ENCODE measurements at places on chromosomes 7 and 10. TPM values are rescaled to one million over a fixed set of nuclear protein-coding genes. Genes with fewer than 3 reads are reported as not detected.

Gene AGAP9
- total RNA-seq, result 14.1 TPM

DNA sequence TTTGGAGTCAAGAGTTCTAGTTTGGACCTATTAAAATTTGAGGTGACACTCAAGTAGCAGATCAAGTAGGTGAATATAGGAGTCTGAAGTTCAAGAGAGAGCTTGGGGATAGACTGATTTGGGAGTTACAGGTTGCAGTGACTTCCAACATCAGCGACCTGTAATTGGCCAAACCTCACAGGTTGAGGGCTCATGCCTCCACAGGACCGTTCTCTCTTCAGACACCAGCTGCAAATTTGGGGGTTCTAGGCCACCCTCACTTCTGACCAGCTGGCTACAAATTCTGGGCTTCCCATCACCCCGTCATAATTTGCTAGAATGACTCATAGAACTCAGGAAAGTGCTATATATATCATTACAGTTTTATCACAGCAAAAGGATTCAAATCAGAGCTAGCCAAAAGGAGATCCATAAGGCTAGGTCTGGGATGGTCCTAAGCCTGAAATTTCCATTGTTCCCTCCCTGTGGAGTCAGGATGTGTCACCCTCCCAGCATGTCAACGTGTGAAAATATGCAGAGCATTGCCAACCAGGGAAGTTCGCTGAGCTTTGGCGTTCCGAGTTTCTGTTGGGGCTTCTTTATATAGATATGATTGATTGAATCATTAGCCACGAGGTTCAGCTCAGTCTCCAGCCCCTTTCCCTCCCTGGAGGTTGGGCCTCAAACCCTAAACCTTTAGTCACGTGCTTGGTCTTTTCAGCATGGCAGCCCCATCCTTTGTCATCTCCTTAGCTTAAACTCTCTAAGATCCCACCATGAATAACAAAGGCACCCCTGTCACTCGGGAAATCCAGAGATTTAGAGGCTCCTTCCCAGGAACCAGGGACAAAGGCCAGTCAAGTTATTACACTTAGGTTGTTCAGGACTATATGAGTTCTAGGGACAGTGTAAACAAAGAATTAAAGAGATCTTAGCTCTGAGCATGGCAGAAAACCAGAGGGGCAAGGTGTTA, 20.7 kb upstream of the ZNF212 start:
- no peak for DNase-seq

- no peak for DNase-seq
Observed at GRCh38 chr10:13709931-13710650, 123.3 kb downstream of the PRPF18 start.

Gene TUBAL3
- total RNA-seq, result 0.52 TPM

DNA sequence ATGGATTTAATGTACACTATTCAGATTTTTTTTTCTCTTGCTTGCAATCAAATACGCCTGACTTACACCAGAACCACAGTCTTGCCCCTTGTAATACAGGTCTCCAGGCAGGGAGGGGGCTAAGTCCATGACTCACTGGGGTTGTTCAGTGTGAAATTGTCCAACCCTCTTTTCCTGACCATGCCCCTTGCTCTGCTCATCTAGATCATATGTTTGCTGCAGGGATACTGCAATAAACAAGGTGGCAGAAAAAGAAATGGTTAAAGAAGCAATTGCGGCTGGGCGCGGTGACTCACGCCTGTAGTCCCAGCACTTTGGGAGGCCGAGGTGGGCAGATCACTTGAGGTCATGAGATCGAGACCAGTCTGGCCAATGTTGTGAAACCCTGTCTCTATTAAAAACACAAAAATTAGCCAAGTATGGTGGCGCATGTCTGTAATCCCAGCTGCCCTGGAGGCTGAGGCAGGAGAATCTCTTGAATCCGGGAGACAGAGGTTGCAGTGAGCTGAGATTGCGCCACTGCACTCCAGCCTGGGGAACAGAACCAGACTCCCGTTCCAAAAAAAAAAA, 85.5 kb downstream of the TMEM130 start:
- no peak for DNase-seq

GRCh38 chr10:133527771-133528271, 658 bp downstream of the CYP2E1 start:
- DNase-seq, result no peak

DNA sequence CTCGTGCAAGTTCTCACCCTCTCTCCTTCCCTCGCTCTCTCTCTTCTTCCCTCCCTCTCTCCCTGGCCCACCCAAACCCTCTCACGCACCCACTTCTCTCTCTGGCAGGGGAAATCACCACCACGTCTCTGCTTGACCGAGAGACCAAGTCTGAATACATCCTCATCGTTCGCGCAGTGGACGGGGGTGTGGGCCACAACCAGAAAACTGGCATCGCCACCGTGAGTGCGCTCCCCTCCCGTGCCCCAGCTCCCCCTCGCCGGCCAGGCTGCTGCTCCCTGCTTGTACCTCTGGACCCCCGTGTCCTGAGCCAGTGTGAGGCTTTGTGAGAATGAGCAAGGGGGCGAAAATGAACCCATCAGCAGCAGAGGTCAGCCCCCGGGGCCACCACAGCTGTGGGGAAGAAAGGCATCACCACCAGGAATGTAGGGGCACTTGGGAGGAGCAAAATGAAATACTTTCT, 25.5 kb downstream of the C10orf105 start:
- DNase-seq, result no peak

Gene PPP2R2D
- total RNA-seq, result 23.5 TPM
